ENCODE measurements at places on chromosomes 2 and 18.

- peak; percentile 60 for DNase-seq
These were observed 92.8 kb upstream of the OTOS start for GRCh38 chr2:240232961-240233884.

DNA sequence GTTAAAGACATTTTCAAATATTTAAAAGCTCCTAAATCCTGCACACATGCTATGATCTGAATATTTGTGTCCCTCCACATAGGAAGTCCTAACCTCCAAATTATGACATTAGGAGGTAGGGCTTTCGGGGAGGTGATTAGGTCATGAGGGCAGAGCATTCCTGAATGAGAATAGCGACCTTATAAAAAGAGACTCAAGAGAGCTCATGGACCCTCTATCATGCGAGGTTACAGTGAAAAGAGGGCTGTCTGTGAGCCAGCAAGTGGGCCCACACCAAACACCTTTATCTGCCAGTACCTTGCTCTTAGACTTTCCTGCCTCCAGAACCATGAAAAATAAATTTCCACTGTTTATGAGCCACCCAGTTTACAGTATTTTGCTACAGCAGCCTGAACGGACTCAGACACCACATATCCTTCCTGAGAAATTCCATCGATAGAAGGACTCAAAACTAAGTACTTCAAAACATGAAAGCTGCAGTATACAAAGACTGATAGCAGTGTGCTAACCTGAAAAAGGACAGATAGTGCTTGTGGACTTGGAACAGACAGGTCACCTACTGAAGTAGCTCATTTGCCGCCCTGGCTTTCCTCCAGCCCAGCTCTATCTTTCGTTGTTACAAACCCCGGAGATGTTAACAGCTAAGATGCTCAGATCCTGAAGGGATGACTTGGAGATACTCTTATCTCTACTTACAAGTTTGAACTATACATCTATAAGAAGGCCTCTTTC is 13.8 kb downstream of the FAM210A start:
- DNase-seq = no peak

DNA sequence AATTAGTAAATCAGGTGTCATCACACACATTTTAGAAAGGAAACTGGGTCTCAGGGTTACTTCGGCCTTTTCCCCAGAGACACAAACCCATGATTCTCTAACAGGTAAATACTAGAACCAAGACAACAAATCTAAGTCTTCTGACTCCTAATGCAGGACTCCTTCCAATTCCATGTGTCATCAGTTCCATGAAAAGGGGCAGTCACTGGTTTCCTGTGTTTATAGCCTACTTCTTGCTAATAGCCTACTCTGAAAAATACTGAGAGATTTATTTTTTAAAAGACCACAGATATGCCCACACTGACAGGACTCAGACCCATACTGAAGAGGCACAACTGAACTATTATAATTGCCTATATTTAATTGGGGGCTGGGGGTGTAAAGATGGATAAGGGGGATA is 33.0 kb downstream of the RAB1A start:
- DNase-seq = no peak

GRCh38 chr2:106353676-106354075 is 114.5 kb downstream of the RGPD3 start:
- DNase-seq = no peak

- DNase-seq = no peak
These were observed 647 bp downstream of the CCDC121 start for GRCh38 chr2:27627963-27628766.

DNA sequence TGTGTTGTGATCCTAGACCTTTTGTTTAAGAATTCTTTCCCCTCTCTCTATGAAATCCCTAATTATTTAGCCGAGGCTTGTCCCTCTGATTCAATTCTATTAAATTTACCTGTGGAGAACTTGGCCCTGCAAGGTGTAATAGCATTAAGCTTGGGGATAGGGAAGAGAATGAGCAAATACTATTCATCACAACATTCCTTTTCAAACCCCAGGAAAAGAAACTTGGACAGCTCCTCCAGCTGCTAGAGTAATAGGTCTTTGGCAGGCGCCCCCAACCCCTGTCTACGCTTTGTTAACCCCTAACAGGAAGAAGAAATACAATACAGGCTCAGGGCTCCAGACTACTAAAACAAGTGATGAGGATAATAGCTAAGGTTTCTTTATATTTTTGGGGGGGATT is 957.0 kb downstream of the CPS1 start:
- DNase-seq = no peak

DNA sequence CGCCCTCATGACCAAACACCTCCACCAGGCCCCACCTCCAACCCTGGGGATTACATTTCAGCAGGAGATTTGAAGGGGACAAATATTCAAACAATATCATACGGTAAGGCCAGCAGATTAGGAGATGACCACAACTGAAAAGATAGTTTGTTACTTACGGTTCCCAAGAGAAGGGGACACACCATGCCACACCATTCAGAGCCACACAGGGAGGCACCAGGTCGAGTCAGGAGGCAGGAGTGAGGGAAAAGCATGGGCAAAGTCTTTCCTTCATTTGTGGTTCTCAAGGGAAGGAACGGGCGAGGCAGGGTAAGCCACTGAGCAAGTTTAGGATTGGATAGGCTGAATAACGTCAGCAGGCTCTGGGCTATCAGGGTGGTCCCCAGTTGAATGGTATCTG is 57.4 kb downstream of the FECH start:
- DNase-seq = no peak

DNA sequence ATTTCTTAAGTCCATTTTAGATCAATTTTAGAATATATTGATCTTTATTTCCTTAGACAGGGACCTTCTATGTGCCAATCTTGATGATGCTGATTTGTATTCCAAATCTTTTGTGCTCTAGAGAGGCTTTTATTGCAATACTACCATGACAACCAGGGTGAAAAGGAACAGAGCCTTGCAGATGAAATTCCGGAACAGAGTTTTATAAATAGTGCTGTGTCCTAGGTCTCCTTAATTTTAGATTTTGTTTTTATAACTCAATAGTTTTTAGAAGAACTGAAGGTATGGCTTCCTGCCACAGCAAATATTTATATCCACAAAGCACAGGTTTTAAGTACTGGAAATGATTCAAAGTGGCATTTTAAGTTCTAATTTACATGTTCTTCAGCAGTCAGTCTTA is 160.2 kb downstream of the PMAIP1 start:
- DNase-seq = no peak

DNA sequence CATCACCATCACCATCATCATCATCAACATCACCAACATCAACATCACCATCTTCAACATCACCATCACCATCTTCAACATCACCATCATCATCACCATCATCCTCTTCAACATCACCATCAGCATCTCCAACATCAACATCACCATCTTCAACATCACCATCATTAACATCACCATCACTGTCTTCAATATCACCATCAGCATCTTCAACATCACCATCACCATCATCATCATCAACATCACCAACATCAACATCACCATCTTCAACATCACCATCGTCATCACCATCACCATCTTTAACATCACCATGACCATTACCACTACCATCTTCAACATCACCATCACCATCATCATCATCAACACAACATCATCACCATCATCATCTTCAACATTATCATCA is 267.2 kb downstream of the SP3 start:
- no peak for DNase-seq

GRCh38 chr2:109129921-109130722 is 1.1 kb downstream of the SH3RF3 start:
- no peak for DNase-seq

GRCh38 chr2:105926960-105927678 is 182.4 kb downstream of the NCK2 start:
- DNase-seq = peak; percentile 30

DNA sequence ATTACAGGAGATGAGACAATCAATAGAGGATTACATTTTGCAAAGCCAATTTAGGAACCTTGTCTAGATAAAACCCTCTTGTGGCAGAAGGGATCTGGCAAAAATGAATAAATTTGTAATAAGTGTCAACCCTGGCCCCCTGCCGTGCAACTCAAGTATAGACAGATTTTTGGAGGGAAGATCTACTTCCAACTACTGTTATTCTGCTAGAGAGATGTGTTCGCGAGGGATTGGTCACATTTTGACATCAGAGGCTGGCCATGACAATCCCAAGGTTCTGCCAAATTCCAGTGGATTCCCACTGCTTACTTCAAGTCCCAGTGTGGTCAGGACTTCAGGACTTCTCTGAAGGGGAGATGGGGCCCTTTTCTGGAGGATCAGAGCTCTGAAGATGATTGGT is 192.6 kb downstream of the SH3RF3 start:
- DNase-seq = no peak

DNA sequence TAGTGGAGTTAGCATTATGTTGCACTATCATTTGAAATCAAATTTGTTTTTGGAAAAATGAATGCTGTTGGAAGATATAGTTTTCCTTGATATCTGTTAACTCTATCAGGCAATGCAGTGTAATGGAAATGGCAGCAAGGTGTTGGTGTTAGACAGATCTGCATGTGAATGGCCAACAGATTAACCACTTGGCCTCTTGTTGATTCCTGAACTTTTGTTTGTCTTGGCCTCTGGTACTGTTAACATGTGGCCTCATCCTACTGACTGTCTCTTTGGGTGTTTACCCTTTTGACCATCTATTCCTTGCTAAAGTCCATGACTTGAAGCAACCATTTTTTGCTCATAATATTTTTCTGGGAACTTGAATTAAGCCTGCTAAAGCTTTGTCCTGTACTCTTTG is 110.2 kb upstream of the CDH2 start:
- no peak for DNase-seq

DNA sequence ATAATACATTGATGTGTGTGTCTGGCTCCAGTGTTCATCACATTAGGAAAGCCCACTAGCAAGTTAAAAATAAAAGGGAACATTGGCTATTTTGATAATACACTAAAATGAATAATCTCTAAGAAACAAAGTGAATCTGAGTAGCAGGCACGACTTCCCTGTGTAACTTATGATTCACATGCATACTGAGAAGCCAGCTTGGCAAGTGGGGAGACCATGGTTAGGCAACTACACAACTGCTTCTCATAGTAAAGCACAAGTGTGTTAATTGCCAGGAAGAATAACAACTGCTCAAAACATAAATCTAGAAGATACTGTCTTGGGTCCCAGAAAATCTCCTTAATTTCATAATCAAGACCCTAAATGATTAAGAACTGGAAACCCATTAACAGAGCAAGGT is 4.0 kb downstream of the MYO5B start:
- no peak for DNase-seq

- DNase-seq = no peak
These were observed 158.4 kb upstream of the CDH7 start for GRCh38 chr18:65592435-65592834.

- no peak for DNase-seq
These were observed 249.3 kb upstream of the MEIS1 start for GRCh38 chr2:66185497-66186054.

DNA sequence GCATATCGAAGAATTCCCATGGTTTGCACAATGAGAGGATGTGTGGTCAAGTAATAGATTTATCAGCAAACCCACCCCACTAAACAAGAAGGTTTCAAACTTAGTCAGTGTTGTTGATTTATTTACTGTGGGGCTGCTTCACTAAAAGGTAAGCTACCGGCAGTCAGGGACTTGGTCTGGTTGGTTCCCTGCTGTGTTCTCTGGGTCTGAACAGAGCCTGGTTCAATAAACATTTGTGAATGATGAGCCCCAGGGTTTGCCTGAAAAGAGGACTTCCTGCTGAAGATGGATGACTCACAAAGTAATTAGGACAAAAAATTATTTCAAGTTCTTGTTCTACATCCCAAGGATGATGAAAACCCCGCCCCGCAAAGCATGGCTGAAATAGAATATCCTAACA is 108.3 kb downstream of the SPP2 start:
- DNase-seq = no peak

GRCh38 chr2:86035883-86036668 is 69.6 kb downstream of the POLR1A start:
- peak; percentile 44 for DNase-seq

- DNase-seq = no peak
These were observed 788 bp downstream of the USP14 start for GRCh38 chr18:159037-159652.

DNA sequence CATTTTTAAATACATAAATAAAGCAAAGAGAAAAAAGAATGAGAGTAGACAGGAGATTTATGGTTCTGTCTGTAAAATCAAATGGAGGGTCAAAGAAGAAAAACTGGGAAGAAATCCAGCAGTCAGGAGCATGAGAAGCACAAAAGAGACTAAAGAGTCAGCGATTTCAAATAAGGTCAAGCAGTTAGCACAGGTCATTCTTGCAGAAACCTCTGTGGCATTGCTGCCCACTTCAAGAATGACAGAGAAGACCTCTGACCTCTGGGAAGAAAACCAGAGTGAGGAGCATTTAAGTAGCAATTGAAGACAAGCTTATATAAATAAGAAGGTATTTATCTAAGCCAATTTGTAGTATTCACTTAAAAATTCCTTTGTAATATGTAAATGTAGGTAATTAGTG is 172.0 kb upstream of the SPOPL start:
- no peak for DNase-seq

- no peak for DNase-seq
These were observed 762.3 kb downstream of the BCL11A start for GRCh38 chr2:59791004-59791618.

GRCh38 chr2:225614915-225615314 is 215.4 kb downstream of the NYAP2 start:
- DNase-seq = no peak

- no peak for DNase-seq
These were observed 146.3 kb upstream of the SKOR2 start for GRCh38 chr18:47397671-47398319.

GRCh38 chr2:42030200-42030759 is 17.5 kb upstream of the PKDCC start:
- DNase-seq = no peak

DNA sequence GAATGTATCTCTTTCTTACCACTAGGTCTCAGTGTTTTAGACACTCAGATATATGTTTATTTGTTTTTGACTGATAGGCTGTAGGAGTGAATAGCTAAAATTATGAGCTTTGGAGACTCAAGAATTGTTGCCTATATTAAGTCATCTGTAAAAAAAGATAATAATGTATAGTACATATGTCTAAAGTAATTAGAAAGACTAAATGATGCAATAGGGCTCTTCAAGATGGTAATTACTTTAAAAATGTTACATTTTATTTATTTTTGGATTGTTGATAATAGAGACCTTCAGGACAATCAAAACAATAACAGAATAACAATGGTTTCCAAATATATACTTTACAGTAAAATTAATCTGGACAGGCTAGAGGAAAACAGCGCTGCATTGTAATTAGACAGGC is 19.9 kb upstream of the SCN7A start:
- no peak for DNase-seq

GRCh38 chr2:203451689-203452088 is 83.4 kb downstream of the RAPH1 start:
- no peak for DNase-seq

DNA sequence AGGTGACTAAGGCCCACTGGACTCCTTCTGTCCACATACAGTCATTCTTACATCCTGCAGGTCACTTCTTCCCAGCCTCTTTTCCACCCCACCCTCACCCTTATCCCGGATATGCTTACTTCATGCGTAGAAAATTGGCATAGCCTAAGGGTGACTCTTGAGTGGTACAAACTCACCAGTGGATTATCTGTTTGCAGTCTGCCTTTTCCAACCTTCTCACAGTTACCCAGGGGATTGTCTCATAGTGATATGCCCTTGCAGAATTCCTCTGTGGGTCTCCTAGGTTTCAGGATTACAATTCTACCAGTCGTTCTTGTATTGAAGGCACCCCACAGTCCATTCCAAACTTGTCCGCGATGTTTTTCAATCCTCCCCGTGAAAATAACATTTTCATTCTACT is 752.9 kb upstream of the HS6ST1 start:
- no peak for DNase-seq

- no peak for DNase-seq
These were observed 3.0 kb upstream of the ITSN2 start for GRCh38 chr2:24363301-24363700.

- DNase-seq = no peak
These were observed 76.8 kb upstream of the EPC2 start for GRCh38 chr2:148567716-148568115.

Data from activated T-cell treated with anti-CD3 and anti-CD28 coated beads for 24 hours (primary cell).